Stimulated activated CD4-positive, alpha-beta T cell treated with anti-CD3 and anti-CD28 coated beads, Interleukin-4, amount 100 ng/mL, for 48 hours (primary cell): ENCODE measurements at places on chromosomes 5 and 9.

DNA sequence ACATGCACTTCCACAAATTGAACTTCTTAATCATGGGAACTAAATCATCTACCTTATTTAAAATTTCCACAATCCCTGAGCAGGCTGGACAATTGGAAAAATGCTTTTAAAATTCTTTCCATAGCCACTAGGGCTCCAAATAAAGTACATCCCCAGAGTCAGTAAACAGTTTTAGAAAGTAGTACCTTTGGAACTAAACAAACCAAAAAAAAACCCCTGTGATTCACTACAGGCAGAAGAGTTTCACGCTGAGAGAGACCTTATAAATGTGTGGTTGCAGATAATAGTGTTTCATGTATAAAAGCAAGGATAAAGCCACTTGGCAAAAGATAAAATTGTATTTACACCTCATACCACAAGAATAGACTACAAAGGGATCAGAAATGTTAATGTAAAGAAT lies 11.8 kb upstream of the HMGCR start:
- no peak for DNase-seq

DNA sequence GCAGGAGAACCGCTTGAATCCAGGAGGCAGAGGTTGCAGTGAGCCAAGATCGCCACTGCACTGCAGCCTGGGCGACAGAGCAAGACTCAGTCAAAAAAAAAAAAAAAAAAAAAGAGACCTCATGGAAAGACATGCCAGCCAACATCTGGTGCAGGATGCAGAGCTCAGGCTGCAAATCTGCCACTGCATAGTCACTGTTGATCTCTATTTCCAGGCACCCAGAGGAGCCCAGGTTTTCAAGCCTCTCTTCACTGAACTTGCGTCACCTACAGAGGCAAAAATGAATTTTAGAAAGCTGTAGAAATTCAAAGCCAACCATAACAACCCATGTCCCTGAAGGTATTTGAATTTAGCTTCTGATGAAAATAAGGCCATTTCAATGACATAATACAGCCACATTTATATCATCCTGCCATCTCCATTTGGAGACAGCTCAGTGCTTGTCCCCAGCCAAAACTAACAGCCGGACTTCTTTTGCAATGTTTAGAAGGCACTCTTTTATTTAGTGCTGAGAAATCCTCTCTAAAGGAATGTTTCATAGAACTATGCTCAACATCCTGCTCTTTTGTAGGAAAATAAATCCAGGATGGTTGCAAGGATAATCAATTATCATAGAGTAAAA lies 113.3 kb downstream of the SNX18 start:
- DNase-seq = no peak

DNA sequence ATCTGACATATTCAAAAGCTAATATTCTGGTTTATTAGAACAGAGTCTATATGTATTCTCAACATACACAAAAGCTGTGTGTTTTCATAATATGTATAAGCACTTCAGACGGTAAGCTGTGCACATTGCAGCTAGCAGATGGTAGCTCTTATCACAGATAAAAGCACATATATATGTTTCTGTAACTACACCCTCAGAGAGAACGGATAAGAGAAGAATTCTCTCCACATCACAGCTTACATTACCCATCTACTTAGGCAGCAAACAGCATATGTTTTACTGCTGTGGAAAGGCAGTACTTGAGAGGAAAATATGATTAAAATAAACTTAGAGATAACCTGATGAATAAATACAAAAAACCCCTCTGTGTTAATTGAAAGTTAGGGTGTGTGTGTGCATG lies 450.9 kb upstream of the ZNF608 start:
- DNase-seq = no peak

- DNase-seq = no peak
Observed at GRCh38 chr9:134030821-134031470, 5.7 kb downstream of the BRD3OS start.

DNA sequence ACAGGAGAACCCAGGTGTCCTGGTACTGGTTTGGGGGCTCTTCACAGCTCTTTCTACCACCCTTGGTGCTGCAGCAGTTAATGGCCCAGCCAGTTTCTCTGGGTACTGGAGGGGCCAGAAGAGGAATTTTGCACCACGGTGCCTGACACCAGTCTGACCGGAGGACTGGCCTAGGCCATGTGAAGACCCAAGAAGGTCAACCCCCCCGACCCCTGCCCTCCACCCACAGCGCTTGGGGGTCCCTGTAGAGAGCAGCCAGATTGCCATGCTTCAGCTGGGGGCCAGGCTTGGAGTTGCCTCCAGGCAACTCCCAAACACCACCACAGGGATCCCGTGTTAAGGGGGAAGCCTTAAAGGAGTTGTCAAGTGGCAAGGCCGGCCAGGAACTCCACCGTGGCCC lies 6.2 kb downstream of the ARSI start:
- DNase-seq = no peak

- no peak for DNase-seq
Observed at GRCh38 chr5:134642931-134643530, 5.6 kb upstream of the SEC24A start.

- DNase-seq = no peak
Observed at GRCh38 chr5:133332439-133333024, 279.8 kb downstream of the FSTL4 start.

GRCh38 chr9:106859957-106860720 lies 2.8 kb upstream of the ZNF462 start:
- no peak for DNase-seq

DNA sequence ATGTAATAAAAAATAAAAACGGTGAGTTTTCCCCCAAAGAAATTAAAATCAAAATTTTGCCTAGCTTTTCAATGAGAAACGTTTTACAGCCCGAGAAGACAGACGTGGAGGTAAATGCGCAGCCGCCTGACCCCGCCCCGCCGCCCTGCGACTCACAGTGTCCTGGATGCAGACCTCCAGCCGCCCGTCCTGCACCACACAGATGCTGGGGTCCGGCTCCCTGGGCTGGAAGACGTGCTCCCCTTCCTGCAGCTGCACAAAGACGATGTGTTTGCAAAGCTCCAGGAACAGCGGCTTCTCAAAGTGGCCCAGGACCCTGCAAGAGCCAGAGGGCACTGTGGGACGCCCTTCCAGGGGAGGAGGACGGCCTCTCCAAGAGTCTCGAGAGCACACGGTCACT lies 7.7 kb downstream of the PNPLA7 start:
- DNase-seq = no peak

- DNase-seq = no peak
Observed at GRCh38 chr5:14397717-14398116, 183.9 kb upstream of the OTULINL start.

DNA sequence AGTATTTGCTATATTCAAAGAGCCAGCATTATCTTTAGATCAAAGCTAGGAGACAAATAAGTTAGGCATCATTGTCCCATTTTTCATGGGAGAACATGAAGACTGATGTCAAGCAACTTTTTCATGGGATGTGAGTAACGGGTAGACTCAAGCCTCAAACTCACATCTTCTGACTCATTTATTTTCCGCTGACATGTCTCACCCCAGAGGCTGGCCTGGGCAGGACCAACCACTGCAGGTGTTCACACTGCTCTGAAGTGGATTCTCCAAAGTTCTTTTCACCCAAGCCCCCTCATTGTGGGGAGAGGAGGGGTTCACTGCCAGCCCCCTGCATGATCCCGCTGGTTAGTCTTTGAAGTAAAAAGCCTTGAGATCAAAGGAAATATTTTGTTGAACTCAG lies 34.9 kb upstream of the BASP1 start:
- no peak for DNase-seq

DNA sequence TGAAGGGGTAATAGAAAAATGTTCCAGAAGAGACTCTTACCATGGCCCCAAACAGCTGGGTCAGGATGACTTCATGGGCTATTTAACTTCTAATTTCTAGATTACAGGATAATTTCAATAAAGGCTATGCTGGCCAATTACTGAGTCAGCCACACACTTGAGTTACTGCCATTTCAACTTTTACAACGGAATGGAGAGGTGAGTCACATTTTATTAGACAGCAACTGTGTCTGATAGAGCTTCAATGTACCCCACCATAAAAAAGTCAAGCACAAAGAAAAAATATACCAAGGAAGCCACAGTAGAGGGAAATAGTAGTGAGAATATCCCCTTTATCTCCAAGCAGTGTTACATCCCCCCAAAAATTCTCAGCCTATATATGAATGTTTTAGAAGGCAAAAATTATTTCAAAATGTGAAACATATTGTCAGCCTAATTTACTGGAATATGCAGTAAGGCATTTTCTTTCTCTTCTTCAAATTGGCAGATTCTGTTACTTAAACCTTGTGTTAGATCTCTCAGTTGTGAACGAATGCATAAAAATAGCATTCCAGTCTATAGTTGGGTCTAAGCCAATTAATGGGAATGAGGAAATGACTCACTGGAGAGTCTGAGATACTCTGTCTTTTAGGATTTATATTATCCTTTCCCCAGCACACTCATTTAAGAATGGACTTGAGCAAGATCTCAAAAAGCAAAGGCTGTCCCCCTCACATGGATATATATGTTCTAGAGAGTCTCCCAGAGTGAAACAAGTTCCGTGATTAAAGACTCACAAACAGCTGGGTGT lies 47.1 kb upstream of the RAI14 start:
- DNase-seq = no peak

DNA sequence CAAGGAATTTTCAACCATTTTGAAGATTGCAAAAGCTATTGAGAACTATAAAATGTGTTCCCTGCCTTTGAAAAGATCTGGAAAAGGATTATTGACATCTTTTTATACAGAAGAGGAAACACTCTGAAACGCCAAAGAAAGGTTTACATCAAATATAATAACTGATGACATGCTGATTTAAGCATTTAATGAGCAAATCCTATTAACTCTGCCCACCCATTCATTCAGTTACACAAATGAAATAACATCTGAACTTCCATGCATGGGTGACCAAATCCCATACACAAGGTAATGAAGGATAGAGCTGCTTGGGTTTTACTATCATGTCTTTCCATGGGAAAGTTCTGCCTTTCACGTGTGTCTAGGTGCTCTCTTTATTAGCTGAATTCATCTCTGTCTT lies 589.4 kb upstream of the WWC1 start:
- no peak for DNase-seq

- DNase-seq = no peak
Observed at GRCh38 chr5:176407456-176408251, 8.7 kb downstream of the CLTB start.
